ENCODE measurements at places on chromosomes 6 and 20. TPM values are rescaled to one million over a fixed set of nuclear protein-coding genes. Genes with fewer than 3 reads are reported as not detected.

VSTM2L gene
- 95.0 TPM for total RNA-seq

ADGRF1 gene
- total RNA-seq: 10.4 TPM

MEI4 gene
- total RNA-seq: 0.17 TPM

HSPA12B gene
- 5.4 TPM for total RNA-seq

GSS gene
- 50.0 TPM for total RNA-seq

GHRH gene
- total RNA-seq: not detected

NINL gene
- total RNA-seq: 20.8 TPM

VARS1 gene
- total RNA-seq: 49.7 TPM

RAET1E gene
- 0.23 TPM for total RNA-seq

KIAA1755 gene
- 7.1 TPM for total RNA-seq

SFTA2 gene
- total RNA-seq: 149 TPM

CABLES2 gene
- 5.2 TPM for total RNA-seq

PRKN gene
- total RNA-seq: 9.3 TPM

C6orf52 gene
- total RNA-seq: 0.69 TPM

LAMA2 gene
- 35.3 TPM for total RNA-seq

MUC21 gene
- total RNA-seq: 7.1 TPM

CD83 gene
- 5.8 TPM for total RNA-seq

MACROD2 gene
- 7.5 TPM for total RNA-seq

KHDC1L gene
- not detected for total RNA-seq

DUSP15 gene
- total RNA-seq: 2.8 TPM

RFX6 gene
- not detected for total RNA-seq

TFAP2D gene
- not detected for total RNA-seq

HRH3 gene
- not detected for total RNA-seq

SLC12A5 gene
- total RNA-seq: 0.32 TPM

HSF2 gene
- 9.3 TPM for total RNA-seq

ZNF311 gene
- total RNA-seq: 2.8 TPM

ARID1B gene
- 101 TPM for total RNA-seq

TAAR2 gene
- total RNA-seq: not detected

SPTLC3 gene
- total RNA-seq: 26.7 TPM

BPIFB1 gene
- 0.78 TPM for total RNA-seq

CPNE1 gene
- total RNA-seq: 195 TPM

KCNK5 gene
- 242 TPM for total RNA-seq

GZF1 gene
- 13.0 TPM for total RNA-seq

CHRNA4 gene
- total RNA-seq: not detected

CCN6 gene
- total RNA-seq: not detected

SPDEF gene
- 16.7 TPM for total RNA-seq

CTAGE9 gene
- total RNA-seq: 0.09 TPM

ROS1 gene
- 0.12 TPM for total RNA-seq

Data from mucosa of gallbladder (tissue), 1 donor.